ENCODE measurements at places on chromosomes 7 and 10. TPM values are rescaled to one million over a fixed set of nuclear protein-coding genes. Genes with fewer than 3 reads are reported as not detected.

- no peak for DNase-seq
These were observed 167.2 kb upstream of the IMMP2L start for GRCh38 chr7:111729483-111729882.

DNA sequence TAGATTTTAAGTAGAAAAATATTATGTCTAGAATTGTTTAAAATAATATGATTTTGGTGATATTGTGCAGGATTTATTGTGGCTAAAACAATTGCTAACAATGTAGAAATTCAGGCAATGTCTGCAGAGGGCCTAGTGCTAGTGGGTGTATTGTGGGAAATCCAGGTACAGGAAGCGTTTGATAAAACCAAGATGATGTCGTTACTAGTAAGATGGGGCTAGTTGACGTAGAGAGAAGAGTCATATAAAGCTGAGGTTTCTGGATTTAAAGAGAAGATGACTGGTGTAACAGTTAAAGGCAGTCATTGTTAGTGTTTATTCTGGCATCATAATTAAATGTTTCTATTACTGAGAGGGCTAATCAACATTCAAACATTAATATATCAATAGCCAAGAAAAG lies 43.5 kb downstream of the ADK start:
- no peak for DNase-seq

GRCh38 chr10:6416892-6417512 lies 163.1 kb downstream of the PRKCQ start:
- no peak for DNase-seq

DNA sequence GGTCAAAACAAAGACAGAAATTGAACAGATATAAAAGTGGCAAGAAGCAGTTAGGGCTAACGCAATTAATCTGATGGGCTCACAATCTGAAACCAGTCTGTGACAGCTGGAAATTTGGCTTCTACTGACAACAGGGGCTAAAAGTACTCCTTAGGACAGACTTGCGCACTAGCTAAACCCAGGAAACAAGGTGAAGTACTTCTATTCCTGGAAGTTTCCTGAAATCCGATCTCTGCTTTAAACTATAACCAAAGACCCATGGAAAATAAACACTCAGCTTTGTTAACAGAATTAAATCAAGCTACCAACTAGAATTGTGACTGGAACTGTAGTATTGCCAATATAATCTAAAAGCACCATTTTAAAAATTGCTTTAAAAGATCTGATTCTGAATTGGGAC lies 520.2 kb upstream of the ZWINT start:
- DNase-seq = no peak

DNA sequence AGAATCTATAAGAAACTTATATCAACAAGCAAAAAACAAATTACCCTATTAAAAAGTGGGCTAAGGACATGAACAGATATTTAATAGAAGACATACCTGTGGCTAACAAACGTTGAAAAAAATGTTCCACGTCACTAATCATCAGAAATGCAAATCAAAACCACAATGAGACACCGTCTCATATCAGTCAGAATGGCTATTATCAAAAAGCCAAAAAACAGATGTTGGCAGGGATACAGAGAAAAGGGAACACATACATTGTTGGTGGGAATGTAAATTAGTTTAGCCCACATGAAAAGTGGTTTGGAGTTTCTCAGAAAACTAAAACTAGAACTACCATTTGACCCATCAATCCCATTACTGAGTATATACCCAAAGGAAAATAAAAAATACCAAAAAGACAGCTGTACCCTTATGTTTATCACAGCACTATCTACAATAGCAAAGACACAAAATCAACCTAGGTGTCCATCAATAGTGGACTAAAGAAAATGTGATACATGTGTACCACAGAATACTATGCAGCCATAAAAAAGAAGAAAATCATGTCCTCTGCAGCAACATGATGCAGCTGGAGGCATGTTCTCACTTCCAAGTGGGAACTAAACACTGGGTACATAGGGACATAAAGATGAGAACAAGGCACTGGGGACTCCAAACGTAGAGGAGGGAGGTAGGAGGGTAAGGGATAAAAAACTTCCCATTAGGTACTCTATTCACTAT lies 83.8 kb upstream of the TMEM168 start:
- no peak for DNase-seq

GRCh38 chr7:80729591-80730320 lies 91.3 kb downstream of the CD36 start:
- DNase-seq = peak; percentile 70

DNA sequence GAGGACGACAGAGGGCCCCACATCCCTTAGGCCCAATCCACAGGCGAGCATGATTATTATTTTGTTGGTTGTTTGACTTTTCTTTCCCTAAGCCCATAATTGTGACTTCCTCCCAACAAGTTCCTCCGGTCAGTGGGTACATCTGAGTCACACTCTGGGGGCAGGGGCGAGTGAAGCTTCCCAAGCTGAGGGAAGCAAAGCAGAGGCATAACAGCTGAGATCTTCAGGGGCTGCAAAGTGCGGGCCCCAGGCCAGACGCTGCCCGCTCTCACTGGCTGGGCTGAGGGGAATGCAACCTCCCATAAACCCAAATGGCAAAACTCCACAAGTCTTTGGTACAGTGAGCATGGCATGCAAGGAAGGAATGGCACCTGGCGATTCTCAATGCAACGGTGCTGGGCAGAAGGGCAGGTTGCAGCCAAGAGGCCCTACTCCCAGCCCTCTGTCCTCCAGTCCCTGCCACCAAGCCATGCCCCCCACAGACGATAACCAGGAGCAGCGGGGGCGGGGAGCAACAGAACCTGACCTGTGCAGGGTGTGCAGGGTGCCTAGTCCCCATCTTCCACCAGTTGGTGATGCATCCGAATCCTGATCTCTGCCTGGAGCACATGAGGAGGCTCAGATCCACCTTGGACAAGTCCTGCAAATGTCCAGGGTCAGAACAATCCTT lies 25.3 kb downstream of the TNS3 start:
- no peak for DNase-seq

- no peak for DNase-seq
These were observed 14.8 kb downstream of the SRRM3 start for GRCh38 chr7:76216381-76217082.

DNA sequence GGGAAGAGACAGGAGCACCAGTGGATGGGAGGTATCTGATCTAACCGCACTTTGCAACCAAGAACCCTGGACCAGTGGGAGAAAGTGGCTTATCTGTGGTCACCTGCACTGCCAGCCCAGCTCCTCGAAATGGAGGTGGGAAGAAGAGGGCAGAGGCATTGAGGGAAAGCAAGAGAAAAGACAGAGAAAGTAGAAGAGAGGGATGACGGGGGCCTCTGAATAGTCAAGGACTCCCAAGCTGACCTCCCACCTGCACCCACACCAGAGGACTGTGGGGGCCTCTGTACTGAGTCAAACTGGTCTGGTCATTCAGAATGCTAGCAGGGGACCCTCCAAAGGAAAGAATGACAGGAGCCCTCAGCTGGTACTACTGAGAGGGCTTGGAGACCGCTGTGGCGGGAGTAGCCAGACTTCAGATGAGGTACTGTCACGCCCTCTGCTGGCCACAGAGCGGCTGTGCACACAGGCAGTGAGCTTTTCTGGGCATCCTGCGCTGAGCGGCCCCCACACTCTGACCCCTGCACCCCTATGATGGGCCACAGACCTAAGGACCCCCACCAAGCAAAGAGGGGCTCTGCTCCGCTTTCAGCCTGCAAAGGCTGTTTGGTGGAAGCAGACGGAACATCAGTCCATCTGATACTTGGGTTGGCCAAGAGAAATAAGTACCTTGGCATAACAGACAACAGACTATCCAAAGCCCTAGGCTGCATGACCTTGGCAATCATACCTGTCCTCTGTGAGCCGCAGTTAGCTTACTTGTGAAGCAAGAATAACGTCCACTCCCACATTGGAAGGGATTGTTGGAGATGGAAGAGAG lies 112.9 kb downstream of the COL13A1 start:
- no peak for DNase-seq

GRCh38 chr10:115936926-115937767 lies 335.9 kb downstream of the GFRA1 start:
- no peak for DNase-seq

- DNase-seq = no peak
These were observed 40.1 kb downstream of the AKR1E2 start for GRCh38 chr10:4865945-4866661.

DNA sequence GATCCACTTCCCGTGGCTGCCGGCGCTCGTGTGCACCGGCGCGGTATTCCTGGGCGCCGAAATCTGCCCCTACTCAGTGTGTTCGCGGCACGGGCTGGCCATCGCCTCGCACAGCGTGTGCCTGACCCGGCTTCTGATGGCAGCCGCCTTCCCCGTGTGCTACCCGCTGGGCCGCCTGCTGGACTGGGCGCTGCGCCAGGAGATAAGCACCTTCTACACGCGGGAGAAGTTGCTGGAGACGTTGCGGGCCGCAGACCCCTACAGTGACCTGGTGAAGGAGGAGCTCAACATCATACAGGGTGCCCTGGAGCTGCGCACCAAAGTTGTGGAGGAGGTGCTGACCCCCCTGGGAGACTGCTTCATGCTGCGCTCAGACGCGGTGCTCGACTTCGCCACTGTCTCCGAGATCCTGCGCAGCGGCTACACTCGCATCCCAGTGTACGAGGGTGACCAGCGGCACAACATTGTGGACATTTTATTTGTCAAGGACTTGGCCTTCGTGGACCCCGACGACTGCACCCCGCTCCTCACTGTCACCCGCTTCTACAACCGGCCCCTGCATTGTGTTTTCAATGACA lies 1.3 kb downstream of the CNNM1 start:
- DNase-seq = no peak

- DNase-seq = peak; percentile 54
These were observed 253.1 kb downstream of the PTEN start for GRCh38 chr10:88116481-88116880.

GRCh38 chr7:100884736-100885439 lies 4.6 kb downstream of the UFSP1 start:
- no peak for DNase-seq

DNA sequence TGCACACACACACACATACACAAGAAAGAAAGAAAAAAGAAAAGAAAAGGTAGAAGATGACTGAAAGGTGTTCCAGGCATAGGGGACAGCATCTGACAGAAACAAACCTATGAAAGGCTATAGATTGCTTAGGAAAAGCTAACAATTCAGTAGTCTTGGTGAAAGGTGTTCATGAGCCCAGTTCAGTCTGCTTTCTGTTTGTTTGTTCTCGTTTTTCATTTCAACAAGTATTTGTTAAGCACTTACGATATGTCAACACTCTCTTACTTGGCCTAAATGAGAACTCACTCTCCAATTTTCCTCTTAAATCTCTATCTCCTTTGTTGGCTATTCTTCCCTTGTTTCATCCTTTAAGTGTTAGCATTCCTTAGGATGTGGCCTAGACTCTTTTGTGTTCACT lies 133.2 kb downstream of the GRM8 start:
- DNase-seq = no peak

DNA sequence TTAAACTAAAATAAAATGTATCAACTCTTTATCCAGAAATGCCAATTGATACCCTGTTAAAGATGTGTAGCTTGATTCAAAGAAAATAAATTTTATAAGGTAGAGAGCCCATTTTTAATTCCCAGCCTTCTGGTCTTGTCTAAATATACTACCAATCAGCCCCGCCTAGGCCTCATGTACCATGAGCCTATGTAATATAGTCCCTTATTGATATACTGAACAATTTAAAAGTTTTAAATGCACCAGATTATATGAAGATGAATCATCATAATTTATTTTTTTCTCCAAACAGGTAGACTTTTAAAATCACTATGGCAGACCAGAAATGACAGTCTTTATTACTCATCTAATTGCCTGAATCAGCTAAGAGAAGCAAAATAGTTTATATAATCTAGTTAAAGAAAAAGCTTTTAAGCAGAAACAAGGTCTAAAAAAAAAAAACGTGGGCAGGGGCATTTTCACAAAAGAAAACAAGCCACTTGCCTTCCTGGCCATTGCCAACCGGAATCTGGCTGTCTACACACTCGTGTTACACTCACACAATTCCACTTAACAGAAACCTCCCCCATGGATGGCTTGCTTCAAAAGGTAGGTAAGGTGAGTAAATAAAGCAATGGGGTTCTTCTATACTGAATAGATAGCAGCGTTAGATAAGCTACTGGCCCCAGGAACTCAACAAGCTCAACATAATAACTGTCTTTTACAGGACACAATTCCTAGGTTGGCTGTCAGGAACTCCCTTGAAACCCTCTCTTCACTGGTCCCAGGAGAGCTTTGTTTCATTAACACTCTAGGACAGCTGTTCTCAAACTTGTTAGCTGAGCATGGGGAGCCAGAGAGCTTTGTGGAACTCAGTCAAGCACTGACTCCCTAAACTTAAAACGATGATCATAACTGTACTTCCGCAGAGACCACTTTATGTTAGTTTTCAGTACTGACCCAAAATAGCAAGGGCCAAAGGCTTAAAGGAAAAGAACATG lies 37.2 kb downstream of the RAPGEF5 start:
- DNase-seq = no peak

DNA sequence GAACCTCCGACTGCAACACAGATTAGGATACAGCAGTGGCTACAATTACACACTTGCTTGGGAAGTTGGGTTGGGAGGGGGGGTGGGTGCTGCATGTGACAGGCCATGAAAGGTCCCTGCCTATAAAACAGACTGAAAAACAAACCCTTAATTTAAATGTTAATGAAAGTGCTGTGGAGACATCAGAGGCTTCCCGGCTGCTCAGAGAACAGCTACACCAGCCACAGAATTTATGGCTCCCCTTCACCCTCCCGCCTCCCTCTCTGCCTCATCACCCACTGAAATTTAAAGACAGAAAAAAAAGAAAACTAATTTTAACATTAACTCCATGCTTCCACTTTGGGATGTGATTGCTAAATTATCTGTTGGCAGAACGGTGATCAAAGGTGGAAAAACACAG lies 34.7 kb downstream of the FBXW4 start:
- DNase-seq = no peak

- no peak for DNase-seq
These were observed 209.2 kb upstream of the FAM3C start for GRCh38 chr7:121605317-121605680.

GRCh38 chr10:29591651-29591968 lies 43.2 kb downstream of the SVIL start:
- no peak for DNase-seq

DNA sequence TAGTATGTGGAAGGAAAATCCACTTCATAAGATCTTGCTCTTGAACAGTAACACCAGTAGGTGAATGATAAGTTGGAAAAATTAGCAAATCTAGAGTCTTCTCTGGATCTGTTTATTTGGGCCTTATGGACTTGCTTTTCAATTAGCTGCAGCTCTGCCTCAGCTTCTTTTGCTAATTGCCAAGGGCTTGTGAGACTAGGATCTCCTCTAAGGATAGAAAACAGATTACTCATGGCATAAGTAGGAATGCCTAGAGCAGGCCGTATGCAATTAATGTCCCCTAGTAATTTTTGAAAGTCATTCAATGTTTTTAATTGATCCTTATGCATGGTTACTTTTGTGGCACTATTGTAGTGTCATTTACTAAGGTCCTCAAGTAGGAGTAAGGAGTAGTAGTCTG lies 36.5 kb upstream of the DDX50 start:
- DNase-seq = no peak

- no peak for DNase-seq
These were observed 5.3 kb downstream of the CLDN15 start for GRCh38 chr7:101232141-101232850.

GRCh38 chr10:77614778-77615625 lies 22.6 kb downstream of the KCNMA1 start:
- no peak for DNase-seq

Gene IDI2
- polyA plus RNA-seq = not detected

Gene TMEM270
- polyA plus RNA-seq = not detected

Gene SRGN
- polyA plus RNA-seq = 127 TPM

Gene RBM20
- not detected for polyA plus RNA-seq

Gene MUC3A
- not detected for polyA plus RNA-seq

Gene TMUB1
- polyA plus RNA-seq = 27.8 TPM

Gene OPALIN
- polyA plus RNA-seq = not detected

Gene THSD7A
- 0.06 TPM for polyA plus RNA-seq

Gene C7orf57
- 0.07 TPM for polyA plus RNA-seq

Gene CARD11
- not detected for polyA plus RNA-seq

Gene FEZF1
- polyA plus RNA-seq = not detected

Gene ATP6V0A4
- polyA plus RNA-seq = 0.06 TPM
